Activated naive CD8-positive, alpha-beta T cell treated with anti-CD3 and anti-CD28 coated beads, Interleukin-2, amount 10 ng/mL, durations not matched to agents 7 days and 5 days (primary cell): ENCODE measurements at places on chromosomes 11 and 22. TPM values are rescaled to one million over a fixed set of nuclear protein-coding genes. Genes with fewer than 3 reads are reported as not detected.

Gene KRTAP5-9
- not detected for total RNA-seq

Gene C11orf86
- not detected for total RNA-seq

Gene RPS19BP1
- total RNA-seq: 71.4 TPM

Gene TMPRSS5
- total RNA-seq: 1.00 TPM

Gene HTR3A
- total RNA-seq: not detected

Gene UBASH3B
- 44.8 TPM for total RNA-seq

- no peak overlapping the region for H3K27ac ChIP-seq
- H3K27me3 ChIP-seq: peaks cover 61% of the 10 kb centered on the region
These were observed 2.1 kb upstream of the CARD10 start for GRCh38 chr22:37521236-37521739.

- DNase-seq: no peak
- H3K4me1 ChIP-seq: no peaks in the 10 kb centered on the region
- H3K27ac ChIP-seq: no peak overlapping the region
These were observed 765.4 kb downstream of the BRD1 start for GRCh38 chr22:49062155-49062801.

DNA sequence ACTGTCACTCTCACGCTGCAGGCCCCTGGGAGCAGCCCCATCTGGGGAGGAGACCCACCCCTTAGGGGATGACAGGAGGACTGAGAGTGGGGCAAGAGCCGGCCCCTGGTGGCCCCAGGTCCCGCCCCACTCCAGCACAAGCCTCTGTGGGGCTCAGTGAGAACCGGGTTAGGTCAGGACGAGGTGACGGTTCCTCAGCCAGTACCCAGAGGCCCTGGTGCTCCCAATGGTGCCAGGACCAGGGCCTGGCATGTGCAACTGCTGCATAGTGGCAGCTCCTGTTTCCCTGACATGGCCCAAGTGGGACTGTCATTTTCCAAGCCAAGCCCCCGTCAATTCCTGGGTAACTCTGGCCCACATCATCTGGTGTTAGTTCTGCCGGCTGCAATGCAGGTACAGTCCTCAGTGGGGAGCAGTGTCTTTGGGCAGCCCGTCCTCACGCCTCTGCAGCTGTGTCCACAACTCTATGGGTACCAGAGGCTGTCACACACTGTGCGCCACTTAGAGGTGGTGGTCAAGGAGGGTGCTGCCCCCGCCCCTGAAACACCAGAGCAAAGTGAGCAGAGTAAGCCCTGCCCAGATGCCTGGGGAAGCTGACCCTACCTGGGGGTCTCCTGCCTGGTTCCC is 15.9 kb downstream of the CHID1 start:
- H3K4me3 ChIP-seq: no peak overlapping the region
- no peak for DNase-seq
- H3K27me3 ChIP-seq: no peaks in the 10 kb centered on the region
- H3K36me3 ChIP-seq: no peaks in the 10 kb centered on the region
- no peak overlapping the region for H3K27ac ChIP-seq

- H3K27me3 ChIP-seq: no peaks in the 10 kb centered on the region
- H3K4me1 ChIP-seq: peaks cover 11% of the 10 kb centered on the region
- no peak overlapping the region for H3K27ac ChIP-seq
These were observed 72.2 kb upstream of the GRK2 start for GRCh38 chr11:67194096-67194495.

GRCh38 chr11:104113541-104113940 is 50.4 kb downstream of the PDGFD start:
- no peak overlapping the region for H3K27ac ChIP-seq
- H3K4me3 ChIP-seq: no peak overlapping the region
- no peaks in the 10 kb centered on the region for H3K4me1 ChIP-seq
- no peak for DNase-seq
- no peaks in the 10 kb centered on the region for H3K27me3 ChIP-seq

- peaks cover 8% of the 10 kb centered on the region for H3K27me3 ChIP-seq
- H3K27ac ChIP-seq: no peak overlapping the region
- no peaks in the 10 kb centered on the region for H3K4me1 ChIP-seq
- no peak overlapping the region for H3K4me3 ChIP-seq
These were observed 81.7 kb downstream of the NECTIN1 start for GRCh38 chr11:119647254-119647653.

- H3K36me3 ChIP-seq: peaks cover 28% of the 10 kb centered on the region
- no peak for DNase-seq
- H3K27me3 ChIP-seq: no peaks in the 10 kb centered on the region
- no peak overlapping the region for H3K4me3 ChIP-seq
- peaks cover 23% of the 10 kb centered on the region for H3K4me1 ChIP-seq
- no peak overlapping the region for H3K27ac ChIP-seq
These were observed 5.4 kb downstream of the FDX1 start for GRCh38 chr11:110434952-110435779.
